DND-41 (cell line): ENCODE measurements at places on chromosomes 6 and 20.

GRCh38 chr6:121531658-121532169 lies 96.3 kb downstream of the GJA1 start:
- no peak for DNase-seq

GRCh38 chr6:53917464-53917842 lies 122.6 kb downstream of the LRRC1 start:
- no peak for DNase-seq

- DNase-seq, result no peak
These were observed 71.1 kb downstream of the PERP start for GRCh38 chr6:138036111-138036510.

DNA sequence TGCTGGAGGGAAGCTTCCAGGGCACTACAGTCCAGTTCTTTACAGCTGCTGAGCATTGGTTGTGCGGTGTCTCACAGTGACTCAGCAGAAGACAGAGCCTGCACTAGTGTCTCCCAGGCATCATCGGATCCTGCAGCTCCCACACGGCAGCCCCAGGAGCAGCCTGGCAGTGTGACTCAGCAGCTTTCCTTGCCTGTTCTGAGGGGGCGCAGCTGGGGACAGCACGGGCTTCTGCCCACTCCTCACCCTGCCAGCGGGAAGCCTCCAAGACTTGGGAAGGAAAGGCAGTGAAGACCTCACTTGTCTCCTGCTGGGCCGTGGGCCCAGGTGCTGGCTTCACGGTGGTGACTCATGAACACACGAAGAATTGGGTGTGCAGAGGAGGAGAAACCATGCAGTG lies 165.4 kb downstream of the SYNDIG1 start:
- no peak for DNase-seq

- DNase-seq, result no peak
These were observed at the start of gene AGER for GRCh38 chr6:32184084-32184640. AGER (minus strand) TSS chr6:32184253; CDS start chr6:32184222, 31 bp downstream.

GRCh38 chr20:57792386-57793080 lies 82.7 kb upstream of the PMEPA1 start:
- no peak for DNase-seq

DNA sequence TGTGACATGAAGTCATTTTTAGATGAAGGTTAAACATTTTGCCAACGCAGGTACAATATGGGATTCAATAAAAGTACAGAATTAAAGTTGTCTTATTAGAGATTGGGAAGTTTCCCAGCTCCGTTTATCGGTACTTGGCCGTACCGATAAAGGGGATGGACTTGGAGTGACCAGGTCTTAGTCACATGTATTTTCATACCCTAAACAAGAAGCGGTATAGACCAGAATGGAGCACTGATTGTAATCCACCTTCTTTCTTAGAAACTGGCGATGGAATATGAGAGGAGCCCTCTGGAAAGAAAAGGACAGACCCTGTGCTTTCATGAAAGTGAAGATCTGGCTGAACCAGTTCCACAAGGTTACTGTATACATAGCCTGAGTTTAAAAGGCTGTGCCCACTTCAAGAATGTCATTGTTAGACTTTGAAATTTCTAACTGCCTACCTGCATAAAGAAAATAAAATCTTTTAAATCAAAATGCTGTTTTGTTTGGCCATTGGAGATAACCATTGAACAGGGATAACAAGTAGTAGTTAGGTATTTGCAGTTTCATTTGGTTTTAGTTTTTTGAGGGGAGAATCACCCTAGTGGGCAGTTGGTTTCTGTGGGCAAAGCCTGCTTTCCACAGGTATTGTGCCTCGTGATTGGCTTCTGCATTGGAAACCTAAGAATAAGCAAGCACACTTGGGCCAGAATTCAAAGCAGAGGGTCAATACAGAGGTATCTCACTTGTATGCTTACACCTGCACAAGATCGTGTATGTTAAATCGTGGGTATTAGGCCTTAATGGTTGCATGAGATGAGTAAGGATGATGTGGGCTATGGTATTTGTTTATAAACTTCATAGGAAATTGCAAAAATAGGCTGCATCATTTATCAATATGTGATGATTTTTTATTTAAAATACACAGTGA lies 11.2 kb upstream of the ZNFX1 start:
- no peak for DNase-seq

DNA sequence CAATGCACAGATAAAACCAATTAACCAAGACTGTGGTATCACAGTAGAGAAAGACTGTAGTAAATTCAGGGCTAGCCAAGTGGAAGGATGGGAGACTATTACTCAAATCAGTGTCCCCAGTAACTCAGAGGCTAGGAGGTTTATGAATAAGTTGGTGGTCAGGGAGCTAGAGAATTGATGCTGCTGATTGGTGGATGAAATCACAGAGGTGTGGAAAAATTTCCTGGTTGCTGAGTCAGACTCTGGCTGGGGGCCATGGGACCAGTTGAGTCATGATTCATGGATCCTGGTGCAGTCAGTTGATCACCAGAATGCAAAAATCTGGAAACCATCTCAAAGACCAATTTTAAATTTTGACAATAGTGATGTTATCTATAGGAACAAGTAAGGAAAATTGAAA lies 555.9 kb downstream of the C6orf118 start:
- DNase-seq, result no peak

GRCh38 chr6:159686703-159687102 lies 6.3 kb downstream of the SOD2 start:
- DNase-seq, result no peak

DNA sequence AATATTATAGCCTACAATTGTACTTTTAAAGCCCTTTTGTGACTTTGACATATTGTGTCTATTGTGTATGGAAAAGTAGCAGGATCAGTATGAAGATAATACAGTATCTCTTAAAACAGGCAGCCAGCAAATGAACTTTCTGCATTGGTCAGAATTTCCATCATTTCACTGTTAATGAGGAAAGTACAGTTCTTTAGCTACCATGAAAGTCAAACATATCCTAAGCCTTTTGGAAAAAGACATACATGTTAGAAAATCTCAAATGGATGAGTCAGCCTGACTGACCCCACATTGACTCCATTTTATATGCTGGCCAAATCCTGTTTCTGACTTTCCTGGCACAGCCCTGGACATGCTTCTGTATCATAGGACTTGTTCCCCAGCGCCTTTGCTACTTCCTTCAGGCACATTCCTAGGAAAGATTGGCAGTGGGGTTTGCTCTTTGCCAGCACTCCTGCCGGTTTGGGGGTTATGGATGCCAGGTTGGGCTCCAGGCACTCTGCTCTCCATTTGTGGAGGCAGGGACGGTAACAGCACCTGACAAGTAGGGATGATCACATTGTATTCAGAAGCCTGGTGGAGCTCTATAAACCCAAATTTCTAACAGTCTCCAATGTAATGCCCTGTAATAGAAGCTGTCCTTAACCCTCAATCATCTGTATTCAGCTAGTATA lies 43.7 kb downstream of the TOP1 start:
- DNase-seq, result no peak

DNA sequence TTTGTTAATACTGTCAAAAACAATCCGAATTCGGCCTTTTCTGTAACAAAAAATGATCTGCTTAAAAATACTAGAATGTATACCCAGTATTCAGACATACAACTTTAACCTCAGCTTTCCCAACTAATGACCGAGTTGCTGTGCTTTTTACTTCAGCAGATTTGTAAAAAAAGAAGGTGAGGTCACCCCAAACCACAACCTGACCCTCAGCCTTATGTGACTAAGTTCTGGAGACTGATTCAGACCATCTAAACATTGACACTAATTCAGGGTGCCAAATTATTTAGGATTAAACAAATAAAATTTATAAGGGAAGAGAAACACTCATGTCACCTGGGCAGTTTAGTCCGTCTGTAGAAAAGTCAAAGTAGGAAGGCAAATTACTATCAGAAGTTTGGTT lies 7.7 kb downstream of the CCN6 start:
- no peak for DNase-seq

DNA sequence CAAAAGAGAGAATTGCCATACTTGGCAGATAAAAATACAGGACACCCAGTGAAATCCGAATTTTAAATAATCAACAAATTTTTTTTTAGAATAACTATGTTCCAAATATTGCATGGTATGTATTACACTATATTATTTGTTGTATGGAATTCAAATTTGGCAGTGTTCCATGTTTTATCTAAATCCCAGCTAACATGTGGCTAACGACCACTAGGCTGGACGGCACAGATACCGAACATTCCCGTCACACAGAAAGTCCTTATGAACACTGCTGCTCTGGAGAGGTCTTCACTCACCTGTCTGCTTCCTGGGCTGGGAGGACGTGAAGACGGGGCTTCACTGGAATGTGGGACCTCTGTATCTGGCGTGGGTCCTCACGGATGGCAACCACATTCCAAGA lies 32.8 kb downstream of the SNX5 start:
- DNase-seq, result no peak

DNA sequence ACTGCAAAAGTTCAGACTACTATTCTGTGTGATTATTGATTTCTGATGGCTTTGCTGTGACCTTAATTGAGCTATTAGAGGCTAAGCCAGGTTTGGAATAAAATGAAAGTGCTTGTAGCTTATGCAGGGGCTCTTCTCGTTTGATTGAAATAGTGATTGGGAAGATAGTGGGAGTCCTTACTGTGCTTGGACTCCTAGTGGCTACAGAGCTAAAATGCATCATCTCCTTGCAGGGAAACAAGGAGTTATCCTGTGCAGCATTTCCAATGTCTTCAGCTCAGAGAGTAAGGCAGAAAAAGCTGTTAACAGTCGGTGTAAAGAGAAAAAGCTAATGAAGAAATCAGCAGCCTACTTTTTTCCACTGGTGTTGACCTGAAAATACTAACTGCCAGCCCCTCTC lies 173.5 kb downstream of the SLC35F1 start:
- DNase-seq, result no peak

DNA sequence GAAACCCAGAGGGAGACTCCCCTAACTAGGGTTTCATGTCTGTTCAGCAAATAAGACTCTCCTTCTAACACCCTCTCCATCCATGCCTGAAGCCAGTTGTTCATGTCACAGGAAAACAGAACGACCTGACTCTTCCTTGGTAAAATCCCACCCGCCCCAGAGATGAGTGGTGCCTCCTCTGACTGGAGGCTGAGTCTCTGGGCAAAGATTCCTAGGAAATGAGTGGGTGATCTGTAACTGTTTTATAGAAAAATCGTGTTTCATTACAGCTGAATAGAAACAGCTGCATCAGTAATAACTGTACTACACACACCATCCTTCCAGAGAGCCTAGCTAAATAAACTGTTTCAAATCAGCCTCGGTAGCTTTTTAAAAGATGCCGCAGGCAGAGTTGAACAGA lies 37.4 kb upstream of the MRPS10 start:
- no peak for DNase-seq

DNA sequence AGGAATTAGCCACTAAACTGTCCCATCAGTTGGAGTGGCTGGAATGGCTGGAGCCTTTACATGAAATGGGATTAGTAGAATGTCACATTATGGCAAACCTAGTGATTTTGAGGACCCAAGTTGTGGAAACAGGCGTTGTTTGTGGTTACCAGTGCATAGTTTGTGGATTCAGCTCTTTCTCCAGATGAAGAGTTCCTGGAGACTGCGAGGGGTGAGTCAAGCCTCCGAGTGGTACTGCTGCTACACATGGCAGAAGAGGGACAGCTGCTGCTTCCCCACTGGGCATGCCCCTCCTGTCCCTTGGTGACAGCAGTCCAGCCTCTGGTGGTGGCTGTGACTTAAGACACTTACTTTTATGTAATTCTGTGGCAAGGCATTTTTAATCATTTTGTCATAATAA lies 94.2 kb upstream of the SCP2D1 start:
- DNase-seq, result no peak

GRCh38 chr6:40353967-40354452 lies 233.2 kb downstream of the LRFN2 start:
- peak; percentile 1 for DNase-seq

DNA sequence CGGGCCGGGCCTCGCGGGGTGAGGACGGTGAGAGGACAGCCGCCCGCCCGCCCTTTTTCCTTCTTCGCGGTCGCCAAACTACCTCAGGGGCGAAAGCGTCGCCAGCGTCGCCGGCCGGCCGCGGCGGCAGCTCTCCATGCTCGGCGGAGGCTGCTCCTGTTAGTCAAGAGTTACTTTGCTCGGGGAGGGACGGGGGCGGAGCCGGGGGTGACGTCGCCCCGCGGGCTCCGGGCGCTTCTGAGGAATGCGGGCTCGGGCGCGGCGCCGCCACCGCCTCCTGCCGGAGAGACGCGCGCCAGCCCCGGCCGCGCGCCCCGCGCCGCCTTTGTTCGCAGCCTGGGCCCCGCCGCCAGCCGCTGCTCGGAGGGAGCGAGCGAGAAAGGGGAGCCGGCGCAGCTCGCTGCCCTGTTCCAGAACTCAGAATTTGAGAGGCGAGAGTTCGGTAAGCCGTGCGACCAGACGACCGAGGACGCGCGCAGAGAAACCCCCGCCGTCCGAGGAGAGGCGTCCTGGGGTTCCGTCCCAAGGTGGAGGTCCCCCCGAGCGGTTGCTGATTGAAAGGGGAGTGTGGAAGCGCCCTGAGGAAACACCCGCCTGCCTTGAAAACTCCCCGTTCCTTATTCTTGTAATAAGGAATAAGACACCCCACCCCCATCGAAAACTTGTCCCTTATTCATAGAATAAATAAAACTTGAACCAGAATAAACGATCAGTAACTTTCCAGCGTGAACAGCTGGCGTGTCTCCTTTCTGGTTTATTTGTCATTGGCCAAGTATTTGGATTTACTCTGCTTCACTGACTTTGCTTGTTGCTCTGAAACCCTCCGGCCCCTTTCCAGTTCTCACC lies at the start of gene PTPRK:
Gene PTPRK (minus strand): TSS at position 164 of the 846 bp plus-strand sequence. CDS start 241 bp downstream, outside the sequence.
- DNase-seq, result no peak

DNA sequence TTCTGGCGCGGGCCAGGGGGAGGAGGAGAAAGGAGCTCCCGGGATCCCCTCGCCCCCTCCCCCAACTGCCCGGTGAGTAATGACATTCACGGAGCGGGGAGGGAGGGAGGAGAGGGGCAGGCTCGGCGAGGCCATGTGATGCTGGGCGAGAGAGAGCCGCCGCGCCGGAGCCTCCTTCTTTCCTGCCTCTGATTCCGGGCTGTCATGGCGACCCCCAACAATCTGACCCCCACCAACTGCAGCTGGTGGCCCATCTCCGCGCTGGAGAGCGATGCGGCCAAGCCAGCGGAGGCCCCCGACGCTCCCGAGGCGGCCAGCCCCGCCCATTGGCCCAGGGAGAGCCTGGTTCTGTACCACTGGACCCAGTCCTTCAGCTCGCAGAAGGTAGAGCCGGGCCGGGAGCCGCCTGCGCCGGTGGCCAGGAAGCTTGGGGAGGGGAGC lies at the start of gene GDAP1L1:
Gene GDAP1L1 (plus strand): TSS at position 178 of the 441 bp plus-strand sequence. CDS start 27 bp downstream, at position 205.
- no peak for DNase-seq

DNA sequence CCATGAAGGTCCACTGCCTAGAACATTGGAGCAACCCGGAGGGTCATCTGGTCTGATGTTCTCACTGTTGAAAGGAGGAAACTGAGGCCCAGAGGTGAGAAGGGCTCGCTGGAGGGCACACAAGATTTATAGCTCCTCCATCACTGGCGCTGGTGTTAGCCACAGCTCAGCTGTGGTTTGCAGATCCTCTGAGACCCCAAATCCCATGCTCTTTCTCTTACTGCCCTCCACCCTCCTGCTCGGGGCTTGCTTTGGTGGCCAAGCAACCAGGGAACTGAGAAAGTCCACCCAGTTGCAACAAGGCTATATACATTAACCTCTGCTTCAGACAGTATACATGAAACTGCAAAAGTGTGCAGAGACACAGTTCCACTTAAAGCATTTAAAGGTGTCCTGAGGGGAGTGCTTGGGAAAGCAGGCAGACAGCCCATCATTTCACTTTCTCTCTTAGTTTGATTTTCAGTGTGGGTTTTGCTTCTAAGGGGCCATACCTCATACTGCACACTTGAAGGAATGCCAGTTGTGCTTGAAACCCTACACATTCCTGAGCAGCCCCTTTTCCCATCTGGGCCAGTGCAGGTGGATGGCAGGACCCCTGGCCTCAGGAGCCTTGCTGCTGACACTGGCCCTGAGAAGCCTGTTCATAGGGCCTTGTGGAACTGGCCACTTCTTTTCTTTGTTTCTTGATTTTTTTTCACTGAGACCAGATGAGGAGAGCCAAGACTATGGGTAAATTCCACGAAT lies 347.6 kb downstream of the CDC5L start:
- no peak for DNase-seq
